LHCN-M2 (cell line): ENCODE measurements at places on chromosomes 1 and 21. TPM values are rescaled to one million over a fixed set of nuclear protein-coding genes. Genes with fewer than 3 reads are reported as not detected.

The CRYZ gene
- total RNA-seq, result 81.4 and 84.6 TPM in 2 replicates

The SPATA46 gene
- not detected in 2 replicates for total RNA-seq

The PPIAL4G gene
- not detected in 2 replicates for total RNA-seq

The MATN1 gene
- total RNA-seq, result 0.06 and 0.32 TPM in 2 replicates

The KPRP gene
- total RNA-seq, result 0.13 TPM in 1 of 2 replicates, not detected in the other

- DNase-seq, result peak; percentile 80
Measured at GRCh38 chr1:58781541-58782177, 2.2 kb downstream of the JUN start.

DNA sequence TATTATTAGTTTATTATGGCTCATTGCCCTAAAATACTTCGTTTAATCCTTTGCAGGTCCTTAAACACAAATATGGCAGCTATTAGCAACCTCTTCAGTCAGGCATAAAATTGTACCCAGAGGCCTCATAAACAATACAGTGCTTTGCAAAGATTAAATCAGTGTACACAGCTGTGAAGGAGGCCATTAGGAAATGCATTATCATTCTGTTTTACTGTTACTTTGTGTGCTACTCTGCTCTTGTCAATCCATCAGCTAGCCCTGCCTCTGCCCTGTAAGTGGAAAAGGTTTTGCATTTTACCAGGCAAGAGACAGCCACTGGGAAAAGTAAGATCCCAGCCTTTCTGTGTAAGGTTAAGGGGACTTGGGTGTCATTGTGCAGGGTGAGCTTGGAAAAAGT, 415.7 kb upstream of the DAB1 start:
- no peak for DNase-seq

GRCh38 chr21:30014886-30015285, 75.1 kb upstream of the GRIK1 start:
- DNase-seq, result no peak

GRCh38 chr21:39675590-39675989, 62.9 kb downstream of the B3GALT5 start:
- no peak for DNase-seq

DNA sequence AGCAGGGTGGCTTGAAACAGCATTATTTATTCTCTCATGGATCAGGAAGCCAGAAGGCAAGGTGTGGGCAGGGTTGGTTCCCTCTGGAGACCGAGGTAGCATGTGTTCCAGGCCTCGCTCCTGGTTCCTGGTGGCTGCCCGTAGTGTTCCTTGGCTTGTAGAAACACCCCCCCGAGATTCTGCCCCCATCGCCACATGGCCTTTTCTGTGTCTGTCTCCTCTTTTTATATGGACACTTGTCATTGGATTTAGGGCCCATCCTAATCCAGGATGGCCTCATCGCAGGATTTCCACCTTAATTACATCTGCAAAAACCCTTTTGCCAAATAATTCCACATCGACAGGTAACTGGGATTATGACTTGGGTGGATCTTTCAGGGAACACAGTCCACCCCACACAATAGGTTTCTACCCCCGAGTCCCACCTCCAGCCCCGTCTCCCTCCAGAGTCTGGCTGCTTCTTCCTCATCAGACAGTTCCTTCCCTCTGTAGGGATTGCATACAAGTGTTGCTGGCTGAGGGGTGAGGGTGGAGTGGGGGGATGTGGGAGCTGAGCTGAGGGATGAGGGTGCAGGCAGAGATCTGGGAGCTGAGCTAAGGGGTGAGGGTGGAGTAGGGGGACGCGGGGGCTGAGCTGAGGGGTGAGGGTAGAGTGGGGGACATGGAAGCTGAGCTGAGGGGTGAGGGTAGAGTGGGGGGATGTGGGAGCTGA, 12.3 kb upstream of the NPHP4 start:
- DNase-seq, result no peak

DNA sequence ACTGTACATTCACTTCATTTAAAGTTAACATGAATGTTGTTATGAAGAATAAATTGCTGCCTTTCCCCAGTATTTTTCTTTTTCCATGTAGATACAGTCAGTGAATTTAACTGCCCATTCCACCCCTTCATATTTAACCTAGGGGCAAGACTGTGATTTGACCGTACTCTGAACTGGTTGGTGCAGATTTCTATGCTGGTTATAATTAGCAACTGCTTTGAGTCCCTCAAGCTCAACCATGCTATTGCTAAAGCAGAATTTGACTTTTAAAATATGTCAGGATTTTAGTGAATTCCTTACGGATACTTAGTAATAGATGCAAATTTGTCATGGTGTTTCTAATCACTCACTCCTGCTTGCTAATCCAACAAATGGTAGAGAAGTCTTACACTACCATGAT, 57.2 kb downstream of the IGSF5 start:
- DNase-seq, result no peak

GRCh38 chr21:38468989-38469388, 29.3 kb downstream of the ERG start:
- DNase-seq, result no peak

GRCh38 chr1:72435025-72435424, 152.7 kb upstream of the NEGR1 start:
- DNase-seq, result peak; percentile 85

DNA sequence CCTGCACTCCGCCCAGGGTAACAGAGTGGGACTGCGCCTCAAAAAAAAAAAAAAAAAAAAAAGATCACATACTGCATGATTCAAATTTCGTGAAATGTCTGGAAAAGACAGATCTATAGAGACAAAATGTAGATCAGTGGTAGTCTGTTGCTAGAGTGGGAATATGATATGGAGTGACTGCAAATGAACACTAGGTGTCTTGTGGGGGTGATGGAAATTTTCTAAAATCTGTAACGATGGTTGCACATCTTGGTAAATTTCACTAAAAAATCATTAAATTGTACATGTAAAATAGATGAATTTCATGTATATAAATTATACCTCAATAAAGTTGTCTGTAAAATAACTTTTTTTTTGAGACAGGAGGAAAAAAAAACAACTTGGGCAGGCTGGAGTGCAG, 5.5 kb downstream of the AIDA start:
- DNase-seq, result no peak

GRCh38 chr21:42509244-42509643, 4.4 kb upstream of the SLC37A1 start:
- DNase-seq, result no peak

DNA sequence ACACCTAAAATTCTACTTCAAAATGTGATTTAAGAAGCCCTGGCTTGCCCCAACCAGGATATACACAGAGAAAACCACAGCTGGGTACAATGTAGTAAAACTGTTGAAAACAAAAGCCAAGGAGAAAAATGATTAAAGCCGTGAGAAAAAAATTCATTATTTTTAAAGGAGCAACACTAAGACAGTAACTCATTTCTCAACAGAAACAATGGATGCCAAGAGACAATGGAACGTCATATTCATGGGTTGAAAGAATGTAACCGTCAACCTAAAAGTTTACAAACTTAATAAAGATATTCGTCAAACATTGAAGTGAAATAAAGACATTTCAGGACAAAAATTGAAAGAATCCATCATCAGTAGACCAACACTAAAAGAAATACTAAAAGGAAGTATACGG, 340.9 kb downstream of the KIF26B start:
- no peak for DNase-seq

- DNase-seq, result peak; percentile 50
Measured at GRCh38 chr1:110308247-110308646, 30.9 kb upstream of the RBM15 start.

DNA sequence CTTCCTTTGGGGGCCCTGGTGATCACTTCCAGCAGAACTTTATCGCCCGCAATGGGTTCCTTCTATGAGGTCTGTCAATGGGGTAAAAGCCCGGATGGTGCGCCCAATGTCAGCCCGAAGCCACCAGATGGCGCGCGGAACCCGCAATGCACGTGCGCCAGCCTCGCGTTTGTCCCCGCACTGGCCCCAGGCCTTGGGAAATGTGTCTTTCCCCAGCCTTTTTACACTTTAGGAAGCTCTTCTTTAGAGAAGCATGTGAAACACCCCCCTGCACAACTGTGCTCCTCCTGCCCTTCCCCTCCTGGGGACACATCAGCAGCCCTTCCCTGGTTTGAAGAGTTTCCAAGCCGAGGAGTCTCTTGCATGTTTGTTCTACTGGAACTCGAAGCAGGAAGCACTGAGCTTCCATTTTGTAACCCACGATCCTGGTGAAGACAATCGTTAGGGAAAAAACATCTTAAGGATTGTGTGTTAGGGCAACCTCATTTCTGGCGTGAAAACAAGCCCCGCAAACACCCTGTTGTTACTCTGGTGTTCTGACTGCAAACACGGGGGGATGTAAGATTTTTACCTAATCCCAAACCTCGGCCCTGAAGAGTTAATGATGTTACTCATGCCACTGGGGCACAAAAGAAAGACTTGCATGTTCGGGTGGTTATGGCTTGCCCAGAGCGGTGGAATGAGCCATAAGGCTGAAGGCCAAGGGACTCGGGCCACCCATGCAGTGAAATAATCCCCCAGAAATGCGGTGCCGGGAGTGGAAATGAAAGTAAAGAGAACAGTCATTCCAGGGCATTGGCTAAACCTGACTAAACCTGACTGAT, 20.4 kb upstream of the TARBP1 start:
- DNase-seq, result peak; percentile 86

DNA sequence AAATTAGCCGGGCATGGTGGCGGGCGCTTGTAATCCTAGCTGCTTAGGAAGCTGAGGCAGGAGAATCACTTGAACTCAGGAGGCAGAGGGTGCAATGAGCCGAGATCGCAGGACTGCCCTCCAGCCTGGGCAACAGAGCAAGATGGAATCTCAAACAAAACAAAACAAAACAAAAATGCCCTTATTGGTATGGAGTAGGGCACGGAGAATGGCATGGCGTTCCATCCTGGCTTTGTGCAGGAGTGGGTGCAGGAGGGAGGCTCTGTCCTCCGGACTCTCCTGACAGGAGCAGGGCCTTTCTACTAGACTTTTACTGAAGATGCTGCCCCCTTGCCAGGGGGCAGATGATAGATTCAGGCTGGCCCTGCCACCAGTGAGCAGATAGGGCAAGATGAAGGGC, 1.0 kb downstream of the TMEM61 start:
- DNase-seq, result no peak

GRCh38 chr1:172450524-172450885, 6.6 kb upstream of the PIGC start:
- DNase-seq, result no peak
